ENCODE measurements at places on chromosomes 3 and 15. TPM values are rescaled to one million over a fixed set of nuclear protein-coding genes. Genes with fewer than 3 reads are reported as not detected.

Gene IL5RA
- 2.5 TPM for total RNA-seq

Gene KLF15
- total RNA-seq: 14.8 TPM

Gene PCYT1A
- total RNA-seq: 71.0 TPM

Gene LOXL1
- total RNA-seq: 22.3 TPM

Gene CYP1A2
- 0.15 TPM for total RNA-seq

Gene PLA1A
- 14.5 TPM for total RNA-seq

GRCh38 chr15:99620178-99620577 is 54.4 kb downstream of the MEF2A start:
- DNase-seq: no peak
- H3K27ac ChIP-seq: no peak overlapping the region
- H3K4me3 ChIP-seq: no peak overlapping the region
- no peaks in the 10 kb centered on the region for H3K27me3 ChIP-seq
- peaks cover 18% of the 10 kb centered on the region for H3K4me1 ChIP-seq
- peaks cover 3% of the 10 kb centered on the region for H3K36me3 ChIP-seq

DNA sequence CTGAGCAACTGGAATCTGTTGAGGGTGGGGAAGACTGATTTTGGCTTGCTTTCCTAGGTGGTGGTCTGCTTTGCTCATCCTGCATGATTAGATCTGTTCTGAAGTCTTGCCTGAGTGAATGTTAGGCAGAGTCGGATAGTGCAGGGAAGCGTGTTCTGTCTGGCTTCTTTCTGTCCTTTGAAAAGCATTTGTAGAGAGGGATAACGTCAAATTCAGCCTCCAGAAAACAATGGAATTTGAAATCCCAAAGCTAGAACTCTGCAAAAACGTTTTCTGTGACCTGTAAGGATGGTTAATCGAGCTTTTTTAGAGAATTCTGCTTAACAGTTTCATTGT is 1.4 kb downstream of the GLCE start:
- no peaks in the 10 kb centered on the region for H3K36me3 ChIP-seq
- peak overlapping the region; percentile 81 for H3K4me3 ChIP-seq
- H3K27ac ChIP-seq: no peak overlapping the region
- no peaks in the 10 kb centered on the region for H3K27me3 ChIP-seq

DNA sequence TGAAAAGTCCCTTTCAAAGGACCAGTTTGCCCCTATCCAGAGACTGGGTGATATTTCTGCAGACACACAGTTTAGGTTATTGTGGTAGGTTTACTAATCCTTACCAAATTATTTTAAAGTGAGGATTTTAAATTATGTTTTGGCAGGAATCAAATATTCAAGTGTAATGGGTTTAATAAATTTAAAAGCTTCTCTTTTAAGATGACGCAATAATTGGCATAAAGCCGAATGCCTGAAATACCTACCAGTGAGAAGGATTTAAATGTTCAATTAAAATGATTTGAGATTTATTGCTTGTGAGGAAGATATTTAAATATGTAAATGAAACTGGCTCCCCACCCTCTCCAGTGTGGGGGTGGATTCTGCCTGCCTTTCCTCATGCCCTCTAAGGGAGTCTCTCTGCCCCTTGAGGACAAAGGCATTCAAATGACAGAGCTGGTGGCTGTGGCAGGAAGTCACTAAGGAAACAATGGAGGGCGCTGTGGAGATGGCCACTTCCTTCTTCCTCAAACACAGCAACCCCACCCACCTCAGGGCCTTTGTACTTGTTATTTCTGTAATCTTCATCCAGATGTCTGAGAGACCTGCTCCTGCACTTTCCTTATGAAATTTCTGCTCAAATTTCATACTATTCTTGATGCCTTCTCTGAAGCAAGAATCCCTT is 131.7 kb downstream of the TNIK start:
- no peak overlapping the region for H3K27ac ChIP-seq
- peaks cover 16% of the 10 kb centered on the region for H3K4me1 ChIP-seq
- H3K27me3 ChIP-seq: no peaks in the 10 kb centered on the region
- H3K36me3 ChIP-seq: no peaks in the 10 kb centered on the region
- no peak overlapping the region for H3K4me3 ChIP-seq

DNA sequence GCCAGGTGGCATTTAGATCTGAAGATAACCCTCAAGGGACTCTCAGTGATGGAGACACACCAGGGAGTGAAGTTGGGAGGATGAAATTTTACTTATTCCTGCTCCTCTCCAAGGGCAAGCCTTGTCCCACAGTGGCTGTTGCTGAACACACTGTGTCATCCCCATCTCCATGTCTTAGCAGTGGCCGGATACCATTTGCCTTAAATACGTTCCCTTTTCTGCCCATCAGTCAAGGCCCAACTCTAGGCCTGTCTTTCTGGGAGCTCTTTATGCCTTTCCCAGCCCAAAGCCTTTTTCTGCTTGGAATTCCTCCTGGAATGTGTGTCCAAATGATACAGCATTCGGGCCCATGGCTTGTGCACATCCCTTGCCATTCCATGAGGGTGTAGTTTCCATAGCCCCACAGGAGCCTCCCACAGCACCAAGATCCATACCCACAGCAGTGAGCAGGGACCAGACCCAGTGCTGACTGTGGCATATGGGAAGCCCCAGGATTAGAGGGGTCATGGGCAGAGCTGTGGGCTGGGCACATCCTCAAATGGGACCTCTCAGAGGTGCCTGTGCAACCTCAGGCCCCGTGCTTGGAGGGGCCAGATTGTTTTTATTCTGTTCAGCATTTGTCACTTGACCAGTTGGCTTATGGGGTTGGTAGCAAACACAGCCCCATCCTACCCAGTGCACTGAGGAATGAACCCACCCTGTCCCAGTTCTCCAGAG is 63.7 kb upstream of the PRR23C start:
- H3K27ac ChIP-seq: no peak overlapping the region
- no peaks in the 10 kb centered on the region for H3K4me1 ChIP-seq
- no peaks in the 10 kb centered on the region for H3K36me3 ChIP-seq

DNA sequence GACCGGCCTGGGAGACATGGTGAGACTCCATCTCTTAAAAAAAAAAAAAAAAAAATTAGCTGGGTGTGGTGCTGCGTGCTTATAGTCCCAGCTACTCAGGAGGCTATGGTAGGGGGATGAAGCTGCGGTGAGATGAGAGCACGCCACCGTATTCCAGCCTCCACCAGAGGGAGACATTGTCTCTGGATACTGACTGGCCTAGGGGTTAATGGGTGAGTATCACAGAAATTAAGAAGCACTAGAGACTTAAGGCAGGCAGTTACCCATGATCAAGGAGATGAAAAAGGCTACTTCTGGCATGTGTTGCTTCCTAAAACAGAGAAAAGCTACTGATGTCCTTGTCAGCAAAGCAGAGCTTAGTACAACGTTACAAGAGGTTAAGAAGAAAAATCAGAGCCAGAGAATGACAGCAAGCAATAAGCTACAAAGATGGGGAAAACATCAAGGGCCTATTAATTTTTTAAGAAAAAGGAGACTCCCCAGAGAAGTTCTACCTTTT is 8.6 kb downstream of the TFRC start:
- no peak overlapping the region for H3K27ac ChIP-seq
- H3K36me3 ChIP-seq: no peaks in the 10 kb centered on the region
- no peaks in the 10 kb centered on the region for H3K4me1 ChIP-seq
- H3K27me3 ChIP-seq: no peaks in the 10 kb centered on the region

DNA sequence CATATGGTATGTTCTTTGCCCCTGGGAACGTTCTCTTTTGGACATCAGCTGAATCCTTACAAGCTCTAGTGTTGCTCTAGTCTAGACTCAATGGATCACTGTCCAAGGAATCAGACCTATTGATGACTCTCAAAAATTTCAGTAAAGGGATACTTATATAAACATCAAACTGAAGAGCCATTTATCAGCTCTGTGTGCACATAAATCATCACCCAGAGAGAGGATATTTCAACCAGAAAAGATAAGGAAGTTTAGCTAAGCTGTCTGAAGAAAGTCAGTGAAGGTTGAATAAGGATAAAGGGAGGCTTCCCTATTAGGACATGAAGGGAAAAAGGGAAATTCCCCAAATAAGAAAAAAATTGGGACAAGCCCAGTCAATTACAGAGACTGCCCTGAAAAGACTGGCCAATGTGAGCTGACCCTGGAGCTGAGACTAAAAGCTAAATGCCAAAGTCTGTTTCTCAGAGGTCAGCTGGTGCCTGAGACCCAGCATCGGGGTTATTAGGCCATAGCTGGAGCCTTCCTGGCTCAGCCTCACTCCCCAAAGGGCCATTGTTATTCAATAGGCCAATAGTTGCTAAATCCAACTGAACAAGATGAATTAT is 424.1 kb upstream of the THBS1 start:
- H3K4me3 ChIP-seq: no peak overlapping the region
- H3K36me3 ChIP-seq: no peaks in the 10 kb centered on the region
- no peak for DNase-seq
- no peak overlapping the region for H3K27ac ChIP-seq

GRCh38 chr15:47620960-47621681 is 96.2 kb upstream of the SEMA6D start:
- no peak for DNase-seq
- no peak overlapping the region for H3K4me3 ChIP-seq

GRCh38 chr3:125591116-125591760 is 4.1 kb downstream of the OSBPL11 start:
- H3K36me3 ChIP-seq: no peaks in the 10 kb centered on the region
- no peak overlapping the region for H3K27ac ChIP-seq
- no peak for DNase-seq
- peaks cover 15% of the 10 kb centered on the region for H3K4me1 ChIP-seq
- H3K27me3 ChIP-seq: no peaks in the 10 kb centered on the region

- H3K4me3 ChIP-seq: no peak overlapping the region
- peaks cover 14% of the 10 kb centered on the region for H3K4me1 ChIP-seq
- H3K27ac ChIP-seq: no peak overlapping the region
- no peak for DNase-seq
- H3K36me3 ChIP-seq: no peaks in the 10 kb centered on the region
- peaks cover 18% of the 10 kb centered on the region for H3K27me3 ChIP-seq
These were observed 270.0 kb upstream of the HES1 start for GRCh38 chr3:193865896-193866480.

GRCh38 chr3:153967260-153967659 is 153.9 kb upstream of the ARHGEF26 start:
- no peak for DNase-seq
- no peaks in the 10 kb centered on the region for H3K4me1 ChIP-seq
- H3K4me3 ChIP-seq: no peak overlapping the region
- H3K27ac ChIP-seq: no peak overlapping the region
- H3K27me3 ChIP-seq: no peaks in the 10 kb centered on the region

DNA sequence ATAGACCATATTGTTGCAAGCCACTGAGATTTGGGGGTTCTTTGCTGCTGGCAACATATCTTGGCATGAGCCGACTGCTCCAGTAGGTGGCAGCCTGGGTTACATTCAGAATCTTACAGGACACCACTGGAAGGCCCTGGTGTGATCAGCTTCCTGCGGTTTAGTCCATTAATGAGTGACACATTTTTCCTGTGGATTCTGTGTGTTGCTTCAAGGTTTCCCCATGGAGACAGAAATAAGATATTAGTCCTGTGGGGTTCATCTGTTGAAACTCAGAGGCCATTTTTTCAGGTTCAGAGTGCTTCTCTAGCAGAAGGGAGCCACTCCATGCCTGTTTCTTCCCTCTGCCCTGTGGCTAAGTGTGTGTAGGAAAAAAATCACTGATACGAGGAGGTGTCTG is 116.2 kb downstream of the MFSD1 start:
- no peaks in the 10 kb centered on the region for H3K4me1 ChIP-seq
- no peak overlapping the region for H3K4me3 ChIP-seq
- no peaks in the 10 kb centered on the region for H3K36me3 ChIP-seq
- DNase-seq: no peak
- H3K27ac ChIP-seq: no peak overlapping the region

DNA sequence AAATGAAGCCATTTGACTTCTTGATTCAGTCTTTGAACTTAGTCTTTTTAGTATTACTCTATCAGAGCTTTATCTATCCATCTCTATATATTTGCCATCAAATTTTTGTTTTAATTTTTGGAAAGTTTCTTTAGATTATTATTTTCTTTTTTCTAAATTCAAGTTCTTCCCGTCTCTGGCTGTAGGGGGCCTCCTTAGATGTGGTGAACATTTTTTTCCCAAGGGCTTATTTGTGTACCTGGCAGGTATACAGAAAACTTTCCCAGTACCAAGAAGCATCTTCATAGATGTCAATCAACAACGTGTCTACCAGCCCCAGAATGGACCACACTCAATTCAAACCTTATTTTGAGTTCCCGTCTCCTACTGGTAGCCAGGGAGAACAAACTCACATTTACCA is 486.8 kb upstream of the CNTN4 start:
- no peak overlapping the region for H3K4me3 ChIP-seq
- H3K4me1 ChIP-seq: no peaks in the 10 kb centered on the region

DNA sequence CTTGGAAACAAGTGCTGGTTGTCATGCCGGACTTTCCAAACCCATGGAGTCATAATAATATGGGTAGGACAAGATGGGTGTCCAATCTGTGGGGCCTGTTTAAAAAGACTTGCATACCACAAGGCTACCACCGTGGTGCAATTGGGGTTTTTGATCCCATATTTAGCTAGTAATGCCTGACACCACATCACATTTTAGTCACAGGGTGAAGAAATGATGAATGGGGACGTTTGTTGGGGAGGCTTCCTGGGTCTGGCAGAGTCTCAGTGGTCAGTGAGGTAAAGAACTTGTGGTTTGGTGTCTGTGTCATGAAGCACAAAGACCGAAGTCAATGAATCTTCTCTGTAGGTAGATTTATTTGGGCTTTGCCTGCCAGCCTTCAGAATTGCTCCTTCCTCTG is 31.0 kb downstream of the P3H2 start:
- H3K27ac ChIP-seq: no peak overlapping the region
- no peaks in the 10 kb centered on the region for H3K27me3 ChIP-seq
- H3K4me3 ChIP-seq: no peak overlapping the region

DNA sequence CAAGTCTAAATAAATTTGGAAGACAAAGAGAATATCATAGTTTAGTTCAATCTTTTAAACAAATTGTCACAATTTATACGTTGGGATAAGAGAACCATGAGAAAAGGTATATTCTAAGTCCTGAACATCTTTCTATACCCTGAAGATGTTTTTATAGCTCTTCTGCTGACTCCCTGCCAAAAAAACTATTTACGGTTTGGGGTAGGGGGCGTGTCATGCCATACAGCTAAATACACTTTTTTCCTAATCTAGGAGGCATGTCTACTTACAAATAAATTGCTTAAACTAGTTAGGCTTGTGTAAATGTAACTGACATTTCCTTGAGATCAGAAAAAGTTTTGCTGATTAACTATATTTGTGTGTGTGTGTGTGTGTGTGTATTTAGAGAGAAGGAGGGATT is 163.3 kb downstream of the PGPEP1L start:
- H3K36me3 ChIP-seq: no peaks in the 10 kb centered on the region
- H3K4me3 ChIP-seq: no peak overlapping the region
- H3K27ac ChIP-seq: no peak overlapping the region
- no peaks in the 10 kb centered on the region for H3K27me3 ChIP-seq
- H3K4me1 ChIP-seq: no peaks in the 10 kb centered on the region

DNA sequence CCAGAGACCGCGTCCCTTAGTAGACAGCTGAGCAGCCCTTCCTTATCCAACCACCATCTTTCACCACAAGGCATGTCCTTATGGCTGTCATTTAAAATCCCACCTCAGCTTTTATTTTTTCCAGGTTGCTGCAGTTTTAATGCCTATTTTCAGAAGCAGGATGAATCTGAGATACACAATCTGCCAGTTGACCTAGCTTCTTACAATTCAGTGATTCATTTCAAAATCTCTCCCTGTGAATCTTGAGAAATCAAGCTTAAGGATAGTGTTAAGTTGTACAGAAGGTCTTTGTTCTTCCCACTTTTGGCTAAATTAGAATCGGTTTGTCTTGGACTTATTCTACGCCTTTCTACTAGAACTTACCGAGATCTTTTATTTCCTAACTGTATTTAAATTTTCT is 522.3 kb upstream of the CFAP20DC start:
- no peaks in the 10 kb centered on the region for H3K36me3 ChIP-seq
- no peak for DNase-seq
- no peak overlapping the region for H3K27ac ChIP-seq
- H3K4me3 ChIP-seq: no peak overlapping the region
- H3K4me1 ChIP-seq: no peaks in the 10 kb centered on the region

GRCh38 chr15:45376967-45377608 is 1.3 kb downstream of the GATM start:
- no peaks in the 10 kb centered on the region for H3K36me3 ChIP-seq
- peaks cover 58% of the 10 kb centered on the region for H3K27me3 ChIP-seq
- H3K4me1 ChIP-seq: peaks cover 22% of the 10 kb centered on the region
- peak overlapping the region; percentile 53 for H3K4me3 ChIP-seq
- DNase-seq: no peak
